ENCODE measurements at places on chromosomes 3 and 15.
A peak's percentile ranks its signal among the peaks of the same experiment; 100 is the strongest.

DNA sequence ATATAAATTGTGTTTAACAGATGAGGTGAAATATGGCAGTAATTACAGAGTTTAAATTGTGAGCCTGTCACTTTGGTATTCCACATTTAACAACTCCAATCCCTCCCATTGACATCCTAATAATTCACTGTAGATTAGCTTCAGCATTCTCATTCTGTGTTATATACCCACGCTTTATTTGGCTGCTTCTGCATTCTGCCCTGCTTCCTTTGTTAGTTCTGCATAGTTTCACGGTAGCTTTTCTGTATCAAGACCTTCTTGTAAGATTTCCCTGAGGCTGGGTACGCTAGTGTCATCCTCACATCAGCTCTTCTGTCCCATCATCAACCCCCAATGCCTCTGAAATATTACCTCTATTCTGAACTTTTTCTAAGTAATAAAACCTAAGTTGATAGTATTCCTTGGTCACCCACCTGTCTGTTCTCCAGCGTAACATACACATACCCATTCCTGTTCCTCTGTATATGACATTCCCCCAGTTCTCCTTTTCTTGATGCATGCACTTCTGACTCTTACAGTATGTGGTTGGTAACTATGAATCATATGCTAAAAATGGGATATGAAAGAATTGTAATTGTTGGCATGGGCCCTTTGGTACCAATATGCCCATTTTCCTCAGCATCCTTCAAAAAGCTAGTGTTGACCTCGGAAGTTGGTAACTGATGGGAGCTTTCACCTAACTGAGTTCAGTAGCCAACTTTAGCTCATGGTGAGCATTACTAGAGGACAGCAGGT is 171.2 kb downstream of the KLHL25 start:
- DNase-seq = no peak

- no peak for DNase-seq
These were observed 409.2 kb downstream of the DIPK2A start for GRCh38 chr3:144380849-144381248.

DNA sequence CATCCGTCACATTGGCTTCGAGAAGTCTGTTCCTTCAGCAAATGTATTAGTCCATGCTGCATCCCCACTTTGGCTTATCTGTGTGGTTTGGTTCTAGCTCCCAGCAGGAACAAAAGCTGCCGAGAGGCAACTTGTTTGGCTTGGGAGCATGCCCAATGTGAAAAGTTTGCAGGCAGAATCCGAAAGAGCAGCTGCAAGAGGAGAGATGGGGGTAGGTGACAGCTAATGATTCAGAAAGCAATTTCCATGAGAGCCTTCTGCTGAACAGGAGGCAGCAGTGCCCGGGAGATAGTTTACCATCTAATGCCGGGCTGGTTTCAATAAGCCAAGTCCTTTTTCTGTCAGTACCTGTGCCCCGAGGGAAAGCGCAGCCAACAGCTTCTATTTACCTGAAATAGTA is 60.2 kb downstream of the GRM7 start:
- no peak for DNase-seq

- DNase-seq = no peak
These were observed 366.7 kb upstream of the SGO1 start for GRCh38 chr3:20552605-20553275.

GRCh38 chr15:51622604-51623370 is at the start of gene DMXL2:
TSS of gene DMXL2 (minus strand) at chr15:51622771. CDS start at chr15:51622545, 226 bp downstream.
- peak; percentile 67 for DNase-seq

- peak; percentile 41 for DNase-seq
These were observed 38.6 kb upstream of the SFMBT1 start for GRCh38 chr3:53084310-53085001.

DNA sequence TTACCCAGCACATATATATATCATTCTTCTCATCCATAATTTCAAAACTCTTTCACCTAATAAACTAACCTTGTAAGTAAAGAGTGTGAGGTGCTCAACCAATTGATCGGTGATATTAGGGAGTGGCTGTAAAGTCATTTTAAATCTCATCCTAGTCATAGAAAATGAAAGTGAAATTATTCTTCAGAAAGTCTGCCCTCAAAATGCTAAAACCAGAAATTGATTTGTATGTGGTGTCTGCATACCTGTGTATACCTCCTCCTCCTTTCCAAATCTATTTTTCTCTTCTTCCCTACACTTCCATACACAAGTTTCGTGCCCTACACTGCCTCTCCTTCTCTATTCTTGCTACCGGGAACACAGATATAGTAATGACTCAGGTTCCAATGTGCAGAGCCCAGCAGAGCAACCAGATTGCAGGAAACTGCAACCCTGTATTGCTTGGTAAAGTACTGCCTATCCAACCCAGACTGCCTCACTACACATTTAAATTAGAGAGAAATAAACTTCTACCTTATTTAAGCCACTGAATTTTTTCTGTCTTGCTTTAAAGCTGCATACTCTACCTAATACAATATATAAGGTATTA is 7.4 kb upstream of the TBC1D5 start:
- DNase-seq = no peak

DNA sequence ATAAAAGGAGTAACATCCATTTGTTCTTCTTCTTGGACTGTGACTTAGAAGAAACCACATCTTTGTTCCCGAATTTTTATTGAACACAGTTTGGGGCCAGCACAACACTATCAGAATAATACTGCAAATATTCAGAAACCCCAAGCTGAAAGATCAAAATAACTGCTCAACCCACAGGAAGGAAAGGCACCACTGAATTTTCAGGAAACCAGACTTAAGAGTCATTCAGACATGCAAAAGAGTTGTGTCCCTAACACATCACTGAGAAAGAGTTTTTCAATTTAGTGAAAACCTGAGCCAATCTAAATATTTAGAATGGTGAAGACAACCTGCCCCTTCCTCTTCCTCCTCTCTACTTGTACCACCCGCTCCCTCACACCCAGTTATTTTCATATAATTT is 295.0 kb upstream of the RORA start:
- no peak for DNase-seq

DNA sequence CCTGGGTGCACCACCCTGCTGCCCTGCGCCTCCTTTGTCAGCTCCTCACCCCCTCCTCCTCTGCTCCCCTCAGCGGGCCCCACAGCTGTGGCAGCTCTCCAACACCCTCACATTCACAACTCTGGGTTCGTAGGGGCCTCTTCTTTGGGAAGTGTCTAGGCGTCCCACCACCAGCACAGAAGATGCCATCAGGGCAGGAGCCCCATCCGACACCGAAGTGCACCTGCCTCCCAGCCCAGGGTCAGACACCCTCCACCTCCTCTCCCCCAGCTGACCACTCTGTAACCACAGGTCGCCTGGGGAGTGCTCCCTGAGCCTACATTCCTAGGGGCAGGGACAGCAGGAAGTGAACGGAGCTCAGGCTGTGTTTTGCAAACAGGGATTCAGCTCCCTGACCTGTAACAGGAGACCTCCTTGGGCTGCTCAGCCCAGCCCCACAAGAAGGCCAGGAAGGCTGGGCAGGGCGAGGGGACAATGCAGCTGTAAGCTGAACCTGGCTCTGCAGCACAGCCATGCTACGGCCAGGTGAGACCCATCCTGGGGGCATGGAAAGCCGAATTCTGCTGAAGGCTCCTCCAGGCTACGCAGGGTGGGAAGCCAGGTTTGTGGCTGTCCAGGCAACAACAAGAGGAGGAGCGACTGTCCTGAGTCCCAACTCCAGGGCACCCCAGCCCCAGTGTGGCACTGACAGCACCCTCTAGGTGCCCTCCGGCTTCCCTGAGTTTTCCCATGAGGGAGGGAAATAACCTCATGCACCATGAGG is 269.0 kb downstream of the GOLGA6L6 start:
- no peak for DNase-seq

- peak; percentile 1 for DNase-seq
These were observed 1532.5 kb upstream of the CADM2 start for GRCh38 chr3:83426300-83426699.

DNA sequence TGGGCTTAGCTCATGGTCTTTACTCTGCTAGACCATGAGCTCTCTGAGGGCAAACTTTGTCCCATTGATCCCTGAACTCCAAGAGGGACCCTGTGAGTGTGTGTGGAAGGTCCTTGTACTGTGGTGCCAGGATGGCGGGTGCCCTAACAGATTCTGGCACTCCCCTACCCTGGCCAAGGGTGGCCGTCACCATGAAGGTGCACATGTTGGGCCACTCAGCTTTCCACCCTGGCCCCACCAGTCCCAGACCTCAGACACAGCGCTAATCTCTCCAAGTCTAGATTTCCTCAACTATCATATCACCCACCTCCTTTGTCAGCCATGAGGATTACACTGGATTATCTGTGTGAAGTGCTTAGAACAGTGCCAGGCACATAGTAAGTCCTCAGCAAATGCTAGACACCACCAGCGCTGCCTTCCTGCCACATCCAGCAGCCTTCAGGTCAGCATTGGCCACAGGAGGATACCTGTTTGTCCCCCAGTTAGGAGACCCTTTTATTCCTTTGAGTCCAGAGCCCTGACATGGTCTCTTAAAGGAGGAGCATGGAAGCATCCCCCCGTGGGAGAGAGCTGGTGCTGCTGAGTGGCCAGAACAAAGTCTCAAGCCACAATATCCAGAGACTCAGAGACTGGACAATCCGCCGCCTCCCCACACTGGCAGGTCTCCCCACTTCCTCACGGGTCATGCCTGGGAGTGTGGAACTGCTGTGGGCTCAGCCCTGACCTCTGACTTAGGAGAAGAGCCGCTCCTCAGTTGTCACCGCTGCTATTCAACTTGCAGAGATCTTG is 44.5 kb upstream of the SLCO2A1 start:
- DNase-seq = no peak

GRCh38 chr3:150727653-150728502 is 24.2 kb upstream of the ERICH6 start:
- DNase-seq = no peak

DNA sequence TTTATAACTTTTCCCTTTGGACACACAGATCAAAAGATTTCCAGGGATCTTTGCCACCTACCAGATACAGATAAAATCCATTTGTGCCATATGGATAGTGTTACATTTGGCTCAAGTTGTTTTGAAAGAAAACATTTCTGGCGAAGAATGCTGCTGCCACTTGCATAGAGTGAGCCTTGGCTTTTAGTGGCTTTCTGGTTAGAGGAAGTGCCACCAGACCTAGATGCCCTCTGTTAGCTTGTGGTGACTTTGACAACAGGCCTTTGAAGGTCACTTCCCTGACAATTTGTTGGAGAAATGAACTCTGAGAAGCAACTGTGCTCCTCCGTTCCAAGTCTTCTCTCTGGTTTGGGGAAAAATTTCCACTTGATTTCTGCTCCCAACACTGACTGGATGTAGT is 158.0 kb downstream of the CHST2 start:
- no peak for DNase-seq

DNA sequence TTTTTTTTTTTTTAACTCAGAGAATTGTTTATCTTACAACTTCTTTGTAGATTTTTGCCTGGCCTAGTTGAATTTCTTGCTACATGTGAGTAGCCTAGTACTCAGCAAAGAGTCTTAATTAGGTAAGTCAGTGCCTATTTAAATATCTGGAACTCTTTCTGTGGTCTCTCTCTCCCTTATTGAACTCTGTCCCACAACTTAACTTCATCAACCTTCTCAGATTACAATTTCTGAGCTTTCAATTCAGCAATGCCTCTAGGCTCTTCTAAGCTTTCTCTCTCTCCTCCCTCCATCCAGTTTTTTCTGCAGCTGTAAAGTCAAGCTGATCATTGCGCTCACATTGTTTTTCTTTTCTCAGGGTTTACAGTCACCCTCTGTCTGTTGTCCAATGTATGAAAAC is 517.6 kb upstream of the ROBO1 start:
- no peak for DNase-seq

DNA sequence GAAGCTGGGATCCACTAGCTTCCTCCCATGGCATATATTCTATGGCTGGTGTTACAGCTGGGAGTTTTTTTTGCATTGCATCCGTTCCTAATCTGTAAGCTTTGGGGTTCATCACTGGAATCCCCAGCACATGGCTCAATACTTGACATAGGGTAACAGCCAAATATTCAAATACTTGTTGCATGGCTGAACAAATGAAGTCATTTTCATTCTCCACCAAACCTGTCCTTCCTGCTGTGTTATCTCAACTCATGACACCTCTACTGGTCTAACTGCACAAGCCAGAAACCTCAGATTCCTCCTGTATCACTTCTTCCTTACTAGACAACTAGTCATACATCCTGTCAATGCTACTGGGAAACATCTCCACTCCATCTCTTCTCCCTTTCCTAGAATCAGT is 43.4 kb downstream of the ST3GAL6 start:
- no peak for DNase-seq

GRCh38 chr3:185939721-185940120 is 1.9 kb upstream of the TRA2B start:
- no peak for DNase-seq

DNA sequence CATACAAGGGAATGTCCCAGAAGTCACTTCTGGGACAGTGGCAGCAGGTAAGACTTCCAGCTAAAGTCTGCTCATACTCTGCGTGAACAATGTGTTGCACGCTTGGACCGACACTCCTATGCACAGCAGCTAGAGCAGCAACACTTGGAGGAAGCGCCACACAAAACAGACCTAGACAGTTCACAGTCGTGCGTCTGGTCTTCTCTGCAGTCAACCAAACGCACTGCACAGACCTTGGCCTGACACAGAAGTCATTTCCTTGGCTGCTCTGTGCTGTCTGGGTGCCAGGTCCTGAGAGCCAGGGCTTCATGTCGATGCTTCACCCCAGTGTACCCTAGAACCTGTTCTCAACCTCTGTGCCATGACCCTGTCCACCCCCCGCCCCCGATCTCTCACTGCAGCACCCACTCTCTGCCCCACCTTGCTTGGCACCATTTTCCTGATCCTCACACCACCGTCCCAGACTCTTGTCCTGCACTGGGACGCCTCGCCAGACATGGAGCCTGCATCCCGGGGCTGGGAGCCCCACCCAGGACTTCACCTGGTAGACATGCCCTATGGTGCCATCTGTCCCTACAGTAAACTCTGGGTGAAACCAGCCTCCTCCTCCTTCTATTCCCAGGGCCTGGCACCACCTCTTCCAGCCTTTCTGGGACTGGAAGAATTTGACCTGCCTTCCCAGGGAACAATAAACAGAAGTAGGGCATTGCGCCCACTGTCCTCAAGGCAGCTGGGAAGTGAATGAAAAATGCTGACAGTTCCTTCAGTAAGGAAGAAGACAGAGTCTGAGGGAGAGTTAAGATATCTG is 3.1 kb downstream of the ATP10A start:
- DNase-seq = no peak

DNA sequence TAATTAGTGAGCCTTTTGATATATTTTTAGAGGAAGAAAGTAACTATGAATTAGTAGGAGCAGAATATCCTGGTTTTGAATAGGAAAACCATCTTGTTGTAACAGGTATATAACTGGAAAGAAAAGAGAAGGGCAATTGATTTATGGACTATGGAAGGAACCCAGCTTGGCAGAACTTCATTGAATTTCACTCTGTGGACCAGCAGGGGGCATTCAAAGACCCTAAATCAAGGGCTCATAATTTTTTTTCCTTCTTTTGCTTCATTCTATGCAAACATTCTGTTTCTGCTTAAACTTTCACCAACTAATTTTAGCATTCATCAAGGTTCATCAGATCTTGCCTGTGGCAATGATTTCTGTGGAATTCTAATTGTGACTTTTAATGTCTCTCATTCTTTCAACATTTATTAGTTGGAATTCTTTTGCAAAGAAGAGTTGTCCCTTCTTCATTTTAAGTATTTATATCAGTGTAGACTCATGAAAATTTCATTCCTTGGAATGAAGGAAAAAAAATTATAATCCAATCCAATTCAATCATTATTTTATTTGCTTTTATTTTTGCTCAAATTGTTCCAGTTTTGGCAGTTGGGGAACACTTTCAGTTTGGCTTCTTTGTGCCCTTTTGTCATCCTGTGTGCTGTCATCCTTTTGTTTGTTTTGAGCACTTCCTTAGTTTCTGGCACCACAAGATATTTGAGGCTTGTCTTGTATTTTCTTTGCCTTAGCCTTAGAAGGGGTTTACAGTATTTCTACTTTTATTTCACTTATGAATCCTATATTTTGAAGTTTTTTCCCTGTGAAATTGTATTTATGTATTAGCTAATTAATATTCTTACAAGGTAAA is 30.4 kb downstream of the NXPE3 start:
- peak; percentile 29 for DNase-seq

All from HepG2 (cell line).